ENCODE measurements at places on chromosomes 5 and 9.
A peak's percentile ranks its signal among the peaks of the same experiment; 100 is the strongest.

GRCh38 chr5:54868511-54869483, 116.6 kb downstream of the ESM1 start:
- no peak for DNase-seq

GRCh38 chr9:83706676-83707517, 861 bp downstream of the UBQLN1 start:
- DNase-seq, result peak; percentile 48

DNA sequence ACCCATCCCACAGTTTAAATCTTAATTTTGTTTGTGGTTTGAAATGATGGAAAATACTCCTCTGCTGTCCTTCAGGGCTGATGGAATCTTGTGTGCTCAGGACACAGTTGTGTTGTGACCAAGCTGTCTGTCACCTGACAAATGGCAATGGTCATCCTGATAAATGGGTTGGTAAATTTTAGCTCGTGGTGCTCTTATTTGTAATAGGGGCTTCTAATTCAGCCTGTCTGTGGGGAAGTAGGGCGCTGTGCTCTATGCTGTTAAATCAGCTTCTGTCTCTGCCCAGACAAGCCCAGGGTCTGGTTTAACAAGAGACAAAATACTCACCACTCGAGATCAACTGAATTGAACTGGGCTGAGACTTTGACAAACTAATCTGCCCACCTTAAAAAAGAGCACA, 4.5 kb downstream of the LRRTM2 start:
- no peak for DNase-seq

- DNase-seq, result no peak
These were observed 1.3 kb downstream of the FBXL7 start for GRCh38 chr5:15501091-15501791.

GRCh38 chr5:123120197-123120596, 31.2 kb downstream of the PRDM6 start:
- no peak for DNase-seq

DNA sequence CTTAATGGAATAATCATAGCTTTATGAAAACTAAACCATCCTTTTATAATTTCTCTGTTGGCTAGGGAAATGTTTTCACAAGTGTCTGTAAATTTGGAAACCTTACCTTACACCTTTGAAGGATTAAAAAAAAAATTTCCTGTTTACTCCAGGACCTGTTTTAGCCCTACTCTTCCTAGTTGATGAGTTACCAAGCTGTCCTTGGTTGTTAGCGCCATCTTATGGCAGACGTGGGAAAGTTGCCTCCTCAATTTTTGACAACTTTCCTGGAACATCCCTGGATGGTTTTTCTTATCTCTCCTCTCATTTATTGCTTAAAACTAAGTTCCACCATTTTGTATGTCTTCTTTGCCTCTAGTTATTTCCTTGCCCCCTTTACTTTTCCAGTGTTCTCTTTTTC, 25.7 kb downstream of the ZSWIM6 start:
- DNase-seq, result no peak

DNA sequence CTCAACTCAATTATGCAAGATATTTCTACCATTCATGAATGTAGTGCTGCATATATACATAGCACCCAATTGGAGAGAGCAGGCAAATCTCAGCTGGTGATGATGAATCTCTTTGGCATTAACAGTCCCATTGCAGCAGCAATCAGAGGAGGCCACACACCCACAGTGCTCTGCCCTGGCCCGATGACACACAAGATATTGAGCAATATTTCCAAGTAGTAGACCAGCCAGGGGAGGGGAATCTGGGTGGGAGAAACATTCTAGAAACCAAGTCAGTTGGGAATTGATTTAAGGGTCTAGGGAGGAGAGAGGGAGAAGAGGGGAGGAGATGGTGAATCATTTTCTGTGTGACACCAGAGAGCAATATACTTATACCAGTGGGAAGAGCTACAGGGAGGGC, 14.9 kb upstream of the C5orf63 start:
- no peak for DNase-seq

DNA sequence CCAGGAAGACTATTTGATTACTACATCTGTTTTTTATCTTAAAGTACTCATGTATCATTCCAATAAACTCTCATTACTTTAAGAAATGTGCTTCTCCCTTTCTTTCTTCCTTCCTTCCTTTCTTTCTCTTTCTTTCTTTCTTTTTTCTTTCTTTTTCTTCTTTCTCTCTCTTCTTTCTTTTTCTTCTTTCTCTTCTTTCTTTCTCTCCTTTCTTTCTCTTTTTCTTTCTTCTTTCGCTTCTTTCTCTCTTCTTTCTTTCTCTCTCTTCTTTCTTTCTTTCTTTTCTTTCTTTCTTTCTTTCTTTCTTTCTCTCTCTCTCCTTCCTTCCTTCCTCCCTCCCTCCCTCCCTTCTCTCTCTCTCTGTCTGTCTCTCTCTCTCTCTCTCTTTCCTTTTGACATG, 298.6 kb upstream of the ANKH start:
- DNase-seq, result no peak

- no peak for DNase-seq
These were observed 21.1 kb upstream of the EEIG1 start for GRCh38 chr9:128001779-128002298.

GRCh38 chr5:180291234-180291940, 496 bp downstream of the MAPK9 start:
- no peak for DNase-seq

DNA sequence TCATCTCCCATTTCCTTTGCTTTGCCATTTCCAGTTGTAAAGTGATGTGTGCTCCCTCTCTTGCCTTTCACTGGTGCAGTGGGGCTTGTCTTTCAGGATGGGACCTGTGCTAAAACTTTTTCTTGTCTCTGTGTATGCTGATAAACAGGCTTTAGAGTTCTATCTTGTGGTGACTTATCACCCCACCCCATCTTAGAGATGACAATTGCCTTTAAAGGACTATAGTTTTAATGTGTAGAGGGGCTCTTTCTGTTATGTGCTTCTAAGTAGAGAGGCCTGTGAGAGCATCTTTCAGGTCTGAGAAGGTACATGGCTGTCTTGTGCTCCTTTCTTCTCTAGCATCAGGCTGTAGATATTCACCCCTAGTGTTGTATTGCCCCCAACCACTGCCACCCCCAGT, 21.9 kb downstream of the MAN2A1 start:
- DNase-seq, result no peak

DNA sequence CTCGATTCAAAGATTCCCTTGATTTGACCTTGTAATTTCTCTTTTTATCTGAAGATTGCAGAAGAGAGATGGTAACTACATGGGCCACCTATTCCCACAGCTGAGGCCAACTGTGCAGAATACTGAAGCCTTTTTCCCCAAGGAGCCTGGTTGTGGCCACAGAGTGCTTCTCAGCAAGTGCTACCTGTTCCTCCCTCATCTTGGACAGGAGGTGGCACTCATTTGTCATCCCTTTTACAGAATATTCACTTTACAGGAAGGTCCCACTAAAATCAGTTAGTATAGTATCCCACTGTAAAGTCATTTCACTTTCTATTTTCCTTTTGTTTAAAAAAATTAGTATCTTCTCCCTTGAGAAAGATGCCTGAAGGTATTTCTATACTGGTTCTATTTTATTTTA, 346.4 kb downstream of the ARL15 start:
- no peak for DNase-seq

DNA sequence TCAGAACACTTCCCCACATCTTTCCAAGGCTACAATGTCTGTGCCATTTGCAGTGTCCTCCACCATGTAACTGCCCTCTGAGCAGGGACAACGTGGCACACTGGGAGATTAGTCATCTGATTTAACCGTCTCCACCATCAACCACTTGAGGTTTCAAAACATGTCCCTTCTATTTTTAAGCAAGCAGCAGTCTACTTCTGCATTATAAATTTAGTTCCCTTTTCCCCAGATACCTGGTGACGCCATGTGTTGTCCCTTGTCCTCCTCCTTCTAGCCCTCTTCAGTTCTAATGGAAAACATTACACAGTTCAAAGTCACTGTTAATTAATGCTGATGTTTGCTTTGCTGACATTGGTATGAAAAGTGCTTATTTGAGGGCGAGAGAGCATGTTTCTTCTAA, 52.8 kb downstream of the ATP10B start:
- DNase-seq, result no peak

DNA sequence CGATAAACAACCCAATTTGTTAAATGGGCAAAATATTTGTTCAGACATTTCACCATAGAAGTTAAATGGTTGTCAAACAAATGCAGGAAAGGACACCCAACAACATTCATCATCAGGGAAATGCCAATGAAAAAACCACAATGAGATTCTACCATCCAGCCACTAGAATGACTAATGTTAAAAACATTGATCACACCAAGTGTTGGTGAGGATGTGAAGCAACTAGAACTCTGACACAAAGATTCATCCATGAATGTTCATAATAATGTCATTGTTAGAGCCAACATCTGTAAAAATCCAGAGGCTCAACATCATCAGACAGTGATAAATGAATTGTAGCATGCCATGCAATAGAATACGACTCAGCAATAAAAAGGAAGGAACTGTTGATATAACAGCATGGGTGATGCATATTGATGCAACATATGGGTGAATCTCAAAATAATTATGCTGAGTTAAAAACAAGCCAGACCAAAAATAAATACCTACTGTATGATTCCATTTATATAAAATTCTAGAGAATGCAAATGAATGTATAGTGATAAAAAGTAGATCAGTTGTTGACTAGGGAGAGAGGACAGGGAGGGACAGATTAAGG, 55.9 kb upstream of the UNC5A start:
- DNase-seq, result no peak

- no peak for DNase-seq
These were observed 76.3 kb upstream of the PCA3 start for GRCh38 chr9:76687861-76688391.

- DNase-seq, result no peak
These were observed 2025.5 kb upstream of the NUDT12 start for GRCh38 chr5:105587963-105588662.

Measured in central memory CD8-positive, alpha-beta T cell (primary cell).